Activated CD4-positive, alpha-beta T cell treated with anti-CD3 and anti-CD28 coated beads for 4 hours (primary cell): ENCODE measurements at places on chromosomes 1 and 21.

DNA sequence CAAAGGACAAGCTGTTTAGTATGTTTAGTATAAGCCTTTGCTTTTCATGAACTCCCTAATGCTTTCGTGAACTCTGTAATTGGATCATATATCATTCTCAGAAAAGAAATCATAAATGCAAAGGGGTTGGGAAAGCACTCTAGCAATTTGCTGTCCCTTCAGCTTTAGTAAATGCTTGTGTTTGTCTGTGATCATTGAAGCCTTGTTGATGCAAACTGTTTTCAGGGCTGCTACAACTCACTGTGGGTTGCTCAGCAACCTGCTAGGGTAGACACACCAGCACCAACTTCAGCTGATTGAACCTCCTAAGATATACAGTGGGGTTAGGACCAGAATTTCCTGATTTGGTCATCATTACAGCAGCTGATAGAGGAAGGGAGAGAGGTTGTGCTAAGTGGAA is 95.0 kb downstream of the SGIP1 start:
- DNase-seq: no peak

- DNase-seq: no peak
These were observed 67.3 kb upstream of the BCL10 start for GRCh38 chr1:85343612-85344255.

- no peak for DNase-seq
These were observed 15.9 kb downstream of the MCM3AP start for GRCh38 chr21:46269466-46269865.

GRCh38 chr1:166297993-166298392 is 131.2 kb upstream of the FAM78B start:
- no peak for DNase-seq
